Chondrocyte (in vitro differentiated cells): ENCODE measurements at places on chromosomes 7 and 10. TPM values are rescaled to one million over a fixed set of nuclear protein-coding genes. Genes with fewer than 3 reads are reported as not detected.
A peak's percentile ranks its signal among the peaks of the same experiment; 100 is the strongest.

GRCh38 chr7:116242759-116243158 is 32.4 kb downstream of the TES start:
- no peaks in the 10 kb centered on the region for H3K27me3 ChIP-seq
- H3K4me3 ChIP-seq: no peak overlapping the region
- DNase-seq: no peak
- H3K4me1 ChIP-seq: peaks cover 56% of the 10 kb centered on the region
- peak overlapping the region; percentile 83 for H3K27ac ChIP-seq
- peaks cover 37% of the 10 kb centered on the region for H3K36me3 ChIP-seq

- no peak overlapping the region for H3K4me3 ChIP-seq
- peaks cover 6% of the 10 kb centered on the region for H3K36me3 ChIP-seq
- no peak for DNase-seq
- H3K27ac ChIP-seq: no peak overlapping the region
- H3K4me1 ChIP-seq: peaks cover 6% of the 10 kb centered on the region
Observed at GRCh38 chr7:91852263-91852741, 28.2 kb downstream of the MTERF1 start.

GRCh38 chr10:33657154-33657908 is 322.9 kb upstream of the NRP1 start:
- H3K27ac ChIP-seq: no peak overlapping the region
- no peak overlapping the region for H3K4me3 ChIP-seq
- no peak for DNase-seq
- peaks cover 13% of the 10 kb centered on the region for H3K4me1 ChIP-seq
- H3K36me3 ChIP-seq: peaks cover 10% of the 10 kb centered on the region

The PHYHIPL gene
- 0.15 to 0.70 TPM (median 0.20 TPM) in 3 replicates for total RNA-seq

The MLXIPL gene
- total RNA-seq: not detected in 3 replicates

DNA sequence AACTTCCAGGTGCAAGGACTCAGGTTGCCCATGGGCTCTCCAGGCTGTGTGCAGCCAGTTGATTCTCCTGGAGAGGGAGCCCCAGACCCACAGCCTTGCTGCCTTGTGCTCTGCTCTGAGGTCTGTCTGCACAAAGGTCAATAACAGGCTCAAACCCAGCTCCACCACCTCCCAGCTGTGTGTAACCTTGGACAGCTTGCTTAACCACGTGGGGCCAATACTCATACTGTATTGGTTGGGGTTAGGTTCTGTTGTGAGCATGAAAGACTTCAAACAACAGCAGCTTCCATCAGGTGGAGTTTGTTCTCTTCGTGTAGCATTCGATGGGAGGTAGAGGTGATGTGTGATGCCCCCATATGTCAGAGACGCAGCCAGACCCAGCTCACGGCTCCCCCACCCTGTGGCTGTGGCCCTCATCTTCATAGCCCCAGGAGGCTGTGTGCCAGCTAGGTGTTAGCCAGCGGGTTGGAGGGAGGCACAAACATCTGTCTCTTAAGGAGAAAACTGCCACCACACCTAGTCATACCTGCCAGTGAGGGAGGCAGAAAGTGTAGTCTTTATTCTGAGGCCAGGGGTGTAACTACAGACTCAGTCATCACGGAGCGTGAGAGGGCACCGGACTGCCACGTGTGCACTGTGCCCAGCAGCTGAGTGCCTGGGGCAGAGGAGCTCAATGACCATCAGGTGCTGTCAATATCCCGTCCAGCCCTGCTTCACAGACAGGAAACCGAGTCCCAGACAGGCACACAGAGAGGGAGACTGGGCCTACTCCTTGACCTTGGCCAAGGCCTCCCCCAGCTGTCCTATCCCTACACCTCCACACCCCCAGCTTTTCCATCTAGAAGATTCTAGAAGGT is 8.1 kb upstream of the POLD2 start:
- peaks cover 9% of the 10 kb centered on the region for H3K4me1 ChIP-seq
- H3K36me3 ChIP-seq: peaks cover 11% of the 10 kb centered on the region
- no peak overlapping the region for H3K4me3 ChIP-seq
- peak; percentile 35 for DNase-seq

DNA sequence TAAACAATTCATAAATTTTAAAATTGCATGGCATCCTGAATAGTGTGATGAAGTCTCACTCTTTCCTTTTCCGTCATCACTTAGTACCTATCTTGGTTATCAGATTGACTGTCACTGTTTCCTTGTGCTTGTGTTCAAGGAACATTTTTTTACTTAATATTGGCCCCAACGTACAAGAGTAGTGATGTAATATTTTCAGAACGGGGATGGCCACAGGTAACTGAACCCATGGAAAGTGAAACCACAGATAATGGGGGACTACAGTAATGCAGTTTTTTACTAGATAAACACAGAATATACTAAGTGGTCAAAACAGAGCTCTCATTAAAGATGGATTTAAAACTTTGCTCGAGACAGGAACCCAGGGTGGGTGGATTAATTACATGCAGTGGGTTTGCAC is 85.4 kb downstream of the MACC1 start:
- no peak overlapping the region for H3K4me3 ChIP-seq
- DNase-seq: no peak
- H3K4me1 ChIP-seq: peaks cover 6% of the 10 kb centered on the region
- no peak overlapping the region for H3K27ac ChIP-seq
- H3K36me3 ChIP-seq: no peaks in the 10 kb centered on the region

DNA sequence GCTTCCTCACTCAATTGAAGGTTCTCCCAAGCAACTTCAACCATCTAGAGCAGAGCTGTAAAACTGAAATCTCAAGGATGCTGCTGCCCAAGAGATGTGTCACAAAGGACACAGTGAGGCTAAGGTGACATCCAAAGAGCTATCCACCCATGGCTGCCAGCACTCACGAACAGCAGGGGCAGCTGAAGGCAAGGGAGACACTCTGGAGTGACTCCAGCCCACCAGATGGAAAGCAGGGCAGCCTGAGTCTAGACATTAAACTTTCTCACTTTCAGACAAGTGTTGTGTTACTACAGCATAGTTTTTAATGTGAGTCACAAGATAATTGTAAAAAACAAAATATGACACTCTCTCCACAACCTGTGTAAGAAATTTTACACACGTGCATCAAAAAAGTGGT is 113.5 kb downstream of the LARP4B start:
- H3K27me3 ChIP-seq: no peaks in the 10 kb centered on the region
- peaks cover 35% of the 10 kb centered on the region for H3K4me1 ChIP-seq
- peak overlapping the region; percentile 79 for H3K27ac ChIP-seq
- H3K4me3 ChIP-seq: no peak overlapping the region
- no peak for DNase-seq
- peaks cover 36% of the 10 kb centered on the region for H3K36me3 ChIP-seq

DNA sequence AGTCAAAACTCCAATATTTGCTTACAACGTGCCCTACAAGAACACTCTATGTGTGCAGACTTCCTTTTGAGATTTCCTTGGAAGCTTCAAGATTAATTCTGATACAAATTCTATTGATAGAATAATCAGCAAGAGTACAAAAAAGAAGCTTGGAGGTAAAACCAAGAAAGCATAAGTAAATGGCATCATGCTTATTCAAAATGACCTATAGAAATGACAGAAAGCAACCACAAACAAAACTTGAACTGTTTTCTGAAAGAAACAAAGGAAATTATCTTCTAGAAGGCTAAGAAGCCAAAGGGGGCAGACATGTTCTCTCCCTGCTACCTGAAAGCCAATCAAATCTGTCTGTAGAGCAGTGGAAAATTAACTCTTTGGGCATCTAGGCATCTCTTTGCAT is 73.0 kb downstream of the CTNNA3 start:
- peaks cover 15% of the 10 kb centered on the region for H3K4me1 ChIP-seq
- H3K27ac ChIP-seq: no peak overlapping the region
- no peaks in the 10 kb centered on the region for H3K36me3 ChIP-seq
- DNase-seq: no peak
- H3K4me3 ChIP-seq: no peak overlapping the region

- peaks cover 47% of the 10 kb centered on the region for H3K4me1 ChIP-seq
- peak overlapping the region; percentile 45 for H3K27ac ChIP-seq
- no peaks in the 10 kb centered on the region for H3K36me3 ChIP-seq
- H3K4me3 ChIP-seq: no peak overlapping the region
- no peak for DNase-seq
Observed at GRCh38 chr10:77940627-77941026, 14.1 kb upstream of the DLG5 start.

DNA sequence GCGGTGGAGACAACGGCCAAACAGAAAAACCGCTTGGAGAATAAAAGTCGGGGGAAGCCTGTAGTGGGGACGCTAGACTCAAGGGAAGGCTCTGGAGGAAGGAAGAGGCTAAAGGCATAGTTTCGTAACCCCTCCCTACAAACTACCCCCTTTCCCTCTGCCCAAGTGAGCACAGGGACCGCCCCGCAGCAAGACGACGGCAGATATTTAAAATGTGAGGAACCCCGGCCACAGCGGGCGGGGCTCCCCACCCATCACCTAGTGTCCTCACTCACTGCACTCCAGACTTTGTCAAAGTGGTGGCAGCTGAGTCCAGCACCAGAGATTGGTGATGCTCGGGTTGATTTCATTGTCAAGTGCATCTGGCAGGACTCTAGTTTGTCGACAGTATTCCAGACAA is 69.1 kb downstream of the PRKAG2 start:
- DNase-seq: peak; percentile 32
- H3K4me3 ChIP-seq: no peak overlapping the region
- peaks cover 44% of the 10 kb centered on the region for H3K27me3 ChIP-seq

DNA sequence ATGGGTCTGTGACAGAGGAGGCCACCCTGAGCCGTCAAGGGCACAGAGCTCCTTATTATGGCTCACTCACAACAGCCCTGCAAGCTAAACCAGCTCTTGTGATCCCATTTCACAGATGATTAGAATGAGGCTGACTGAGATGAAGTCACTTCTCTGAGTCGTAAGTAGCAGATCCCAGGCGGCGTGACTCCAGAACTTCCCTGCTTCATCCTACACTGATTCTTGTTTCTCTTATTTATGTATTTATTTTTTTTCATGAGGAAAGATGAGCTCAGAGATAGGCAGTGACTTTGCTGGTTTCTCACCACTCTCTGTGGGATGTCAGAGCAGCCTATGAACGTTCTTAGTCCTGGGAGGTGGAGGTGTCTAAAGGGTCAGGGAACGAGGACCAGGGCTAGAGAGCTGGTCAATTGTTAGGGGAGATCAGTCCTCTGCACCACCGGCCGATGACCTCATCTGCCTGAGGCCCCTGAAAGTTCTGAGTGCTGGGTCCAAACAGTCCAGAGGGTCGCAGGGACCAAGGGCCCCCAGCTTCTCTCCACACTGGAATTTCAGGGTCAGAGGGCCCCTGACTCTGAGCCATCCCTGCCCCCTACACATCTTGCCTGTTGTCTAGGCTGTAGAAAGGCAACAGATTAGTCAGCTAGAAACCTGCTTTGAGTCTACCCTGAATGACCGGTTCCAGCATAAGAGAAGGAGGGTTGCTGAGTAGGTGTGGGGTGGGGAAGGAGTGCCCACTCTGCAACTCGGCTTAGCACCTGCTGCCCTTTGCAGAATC is 17.9 kb downstream of the CLRN3 start:
- no peak for DNase-seq
- no peaks in the 10 kb centered on the region for H3K36me3 ChIP-seq
- no peaks in the 10 kb centered on the region for H3K4me1 ChIP-seq
- H3K27me3 ChIP-seq: peaks cover 24% of the 10 kb centered on the region
- H3K27ac ChIP-seq: no peak overlapping the region

- no peaks in the 10 kb centered on the region for H3K36me3 ChIP-seq
- no peak overlapping the region for H3K27ac ChIP-seq
- no peak overlapping the region for H3K4me3 ChIP-seq
- DNase-seq: no peak
- no peaks in the 10 kb centered on the region for H3K27me3 ChIP-seq
Observed at GRCh38 chr7:34364130-34364529, 293.9 kb upstream of the NPSR1 start.
